T-helper 2 cell treated with Interferon-gamma antibody and Interleukin-4, amounts not matched to agents 5 μg/mL and 100 μg/mL, for 36 hours (primary cell): ENCODE measurements at places on chromosomes 1 and 21.

DNA sequence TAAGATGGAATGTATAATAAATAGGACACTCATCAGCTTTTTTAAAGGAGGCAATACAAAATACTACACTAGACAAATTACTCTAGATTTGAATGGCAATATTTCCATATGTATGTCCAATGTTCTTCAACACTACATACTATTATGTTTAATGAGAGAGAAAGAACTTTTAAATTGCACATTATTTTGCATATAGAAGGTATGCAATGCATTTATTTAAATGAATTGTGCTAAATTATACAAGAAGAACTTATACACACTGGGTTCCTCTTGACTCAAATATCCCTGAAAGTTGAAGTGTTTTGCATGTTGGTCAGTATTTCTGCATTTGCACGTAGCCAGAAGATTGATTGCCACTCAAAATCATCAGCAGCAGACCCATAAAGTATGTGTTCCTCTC, 839.6 kb downstream of the ADGRL2 start:
- DNase-seq: no peak

GRCh38 chr21:29172282-29172681, 41.8 kb downstream of the MAP3K7CL start:
- no peak for DNase-seq

- no peak for DNase-seq
Observed at GRCh38 chr1:108719656-108720435, 7.1 kb downstream of the FNDC7 start.

- no peak for DNase-seq
Observed at GRCh38 chr1:1374589-1374928, 448 bp downstream of the AURKAIP1 start.

DNA sequence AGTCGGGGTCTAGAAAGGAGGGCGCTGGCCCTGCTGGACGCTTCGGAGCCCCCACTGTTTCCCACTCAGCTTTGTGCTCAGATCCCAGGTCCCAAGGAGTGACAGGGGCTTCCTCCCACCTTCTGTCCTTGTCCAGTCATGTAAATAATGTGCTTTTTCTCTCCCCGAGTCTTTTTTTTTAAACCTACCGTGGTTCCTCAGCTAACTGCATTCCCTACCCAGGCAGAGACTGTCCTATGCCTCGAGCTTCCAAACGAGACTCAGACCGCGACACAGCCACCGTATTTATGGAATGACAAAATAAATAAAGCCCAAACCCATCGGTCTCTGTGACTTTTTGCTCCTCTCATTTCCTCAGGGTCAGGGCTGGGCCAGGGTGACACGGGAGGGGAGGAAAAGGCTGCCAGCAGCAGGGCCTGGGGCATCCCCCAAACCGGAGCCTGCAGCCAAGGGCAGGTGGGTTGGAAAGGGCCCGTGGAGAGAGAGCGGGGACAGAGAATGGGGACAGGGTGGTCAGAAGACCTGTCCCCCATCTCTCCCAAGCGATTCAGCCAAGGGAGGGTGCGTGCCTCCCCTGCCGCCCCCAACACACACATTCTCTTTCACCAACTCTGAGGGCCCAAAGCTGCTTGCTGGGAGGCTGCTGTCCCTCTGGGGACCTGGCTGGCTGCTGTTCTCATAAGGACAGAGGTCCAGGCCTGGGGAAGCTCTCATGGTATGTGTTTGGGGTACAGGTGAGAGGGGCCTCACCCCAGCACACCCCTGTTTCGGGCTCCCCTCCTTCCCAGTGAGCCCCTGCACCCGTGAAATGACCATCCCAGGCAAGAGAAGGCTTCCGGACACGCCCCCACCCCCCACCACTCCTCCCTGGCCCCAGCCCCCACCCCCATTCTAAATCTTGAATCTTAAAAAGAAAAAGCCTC, 55.4 kb downstream of the KCNAB2 start:
- DNase-seq: no peak

DNA sequence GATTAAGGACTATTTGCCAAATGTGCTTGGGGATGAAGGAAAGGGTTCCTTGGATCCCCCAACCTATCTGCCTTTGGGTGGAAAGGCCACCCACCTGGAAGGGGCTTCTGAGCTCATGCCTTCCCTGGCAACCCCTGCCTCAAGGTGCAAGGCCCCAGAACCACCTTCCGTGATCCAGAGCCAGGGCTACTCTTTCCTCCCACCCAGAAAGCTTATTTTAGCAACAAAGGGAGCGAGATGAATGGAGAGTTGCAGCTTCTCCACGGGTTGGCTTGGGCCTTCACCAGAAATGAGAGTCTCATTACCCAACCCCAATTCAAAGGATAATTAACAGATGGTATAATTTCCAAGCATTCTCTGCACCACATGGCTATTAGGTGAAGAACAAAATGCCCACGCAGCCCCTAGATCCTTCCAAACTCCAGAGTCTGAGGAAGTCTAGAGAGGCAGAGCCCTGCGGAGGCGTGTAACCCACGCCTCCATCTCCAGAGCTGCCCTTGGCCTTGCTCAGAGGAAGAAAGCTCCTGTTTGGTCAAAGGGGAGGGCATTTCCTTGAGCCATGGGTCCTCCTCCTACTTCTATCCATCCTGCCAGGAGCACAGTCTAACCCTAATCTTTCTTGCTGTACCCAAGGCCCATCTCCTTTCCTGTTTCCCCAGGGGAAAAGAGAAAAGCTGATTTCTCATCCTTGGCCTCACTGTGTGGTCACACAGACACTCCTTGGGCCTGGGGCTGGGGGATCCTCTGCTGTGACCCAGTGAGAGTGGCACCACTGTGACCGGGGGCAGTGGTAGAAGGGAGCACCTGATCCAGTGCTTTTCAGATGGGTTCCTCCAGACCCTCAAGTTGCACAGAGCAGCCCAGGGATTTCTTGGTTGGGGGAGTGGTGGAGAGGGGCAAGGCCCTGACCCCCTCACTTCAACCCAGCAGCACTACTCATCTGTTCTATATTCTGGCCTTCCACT, 1.7 kb upstream of the CELSR2 start:
- DNase-seq: no peak

GRCh38 chr1:217004776-217005436, 281.7 kb upstream of the ESRRG start:
- no peak for DNase-seq

DNA sequence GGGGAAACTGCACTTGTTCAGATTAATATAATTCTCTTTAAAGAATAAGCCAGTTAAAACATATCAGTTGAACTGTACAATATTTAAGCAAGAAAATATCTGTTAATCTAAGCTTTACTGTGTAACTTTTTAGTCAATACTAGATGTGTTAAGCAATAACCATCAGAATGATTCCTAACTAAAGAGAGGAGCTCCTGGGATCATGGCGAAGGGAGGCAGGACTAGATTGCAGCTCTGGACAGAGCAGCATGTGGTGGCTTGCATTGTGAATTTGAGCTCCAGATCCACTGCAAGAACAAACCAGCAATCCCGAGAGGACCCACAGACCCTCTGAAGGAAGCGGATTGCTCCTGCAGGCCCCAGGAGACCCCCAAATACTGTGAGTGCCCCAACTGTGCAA, 21.9 kb downstream of the LYST start:
- no peak for DNase-seq

DNA sequence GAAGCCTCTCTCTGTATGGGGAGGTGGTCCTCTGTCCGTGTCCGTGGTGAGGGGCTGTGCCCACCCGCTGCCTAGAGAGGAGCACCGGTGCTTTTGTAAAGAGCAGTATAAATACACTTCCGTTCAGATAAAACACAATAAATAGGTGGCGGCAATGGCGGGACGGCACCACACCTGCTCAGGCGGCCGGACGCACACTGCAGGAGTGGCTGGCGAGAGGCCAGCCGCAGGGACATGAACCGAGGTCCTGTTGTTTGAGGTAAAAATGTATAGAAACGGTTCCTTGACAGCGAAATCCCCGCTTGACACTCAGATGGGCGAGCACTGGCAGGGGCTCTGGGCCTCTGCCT, 40.8 kb downstream of the KRTAP10-1 start:
- no peak for DNase-seq

- no peak for DNase-seq
Observed at GRCh38 chr1:5297180-5297885, 642.9 kb downstream of the AJAP1 start.

- DNase-seq: no peak
Observed at GRCh38 chr1:238252033-238252802, 361.5 kb upstream of the ZP4 start.

DNA sequence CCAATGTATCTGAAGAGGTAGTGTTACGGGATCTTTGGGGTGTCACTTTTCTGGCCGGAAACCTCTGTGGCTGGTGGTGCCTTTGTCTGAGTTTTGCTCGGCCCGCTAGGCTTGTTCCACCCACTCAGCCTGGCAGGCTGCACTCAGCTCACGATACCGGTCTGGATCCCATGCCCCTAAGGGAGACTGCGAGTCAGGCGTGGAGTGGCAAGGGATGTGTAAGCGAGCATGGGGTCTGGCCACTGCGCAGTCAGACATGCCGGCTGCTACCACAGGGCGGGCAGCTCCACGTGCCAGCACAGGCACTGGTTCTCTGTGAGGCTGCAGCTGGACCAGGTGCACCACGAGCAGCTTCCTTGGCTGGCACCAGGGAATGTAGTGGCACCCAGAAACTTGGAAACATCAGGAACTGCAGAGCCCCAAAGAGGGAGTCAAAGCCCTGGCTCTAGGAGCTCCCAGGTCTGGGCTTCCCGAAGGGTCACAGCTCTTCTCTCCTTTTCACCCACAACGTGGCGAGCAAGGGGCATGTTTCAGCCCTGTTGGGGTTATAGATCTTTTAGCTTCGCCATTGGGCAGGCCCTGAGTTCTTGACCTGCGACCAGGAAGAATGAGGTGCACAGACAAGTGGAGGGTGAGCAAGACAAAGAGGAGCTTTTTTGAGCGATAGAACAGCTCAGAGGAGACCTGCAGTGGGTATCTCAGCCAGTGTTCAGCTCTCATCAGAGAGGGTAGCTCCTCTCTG, 23.8 kb upstream of the LRRC8C start:
- DNase-seq: peak; percentile 73

GRCh38 chr1:205914155-205914507, 29.1 kb downstream of the SLC26A9 start:
- DNase-seq: no peak

DNA sequence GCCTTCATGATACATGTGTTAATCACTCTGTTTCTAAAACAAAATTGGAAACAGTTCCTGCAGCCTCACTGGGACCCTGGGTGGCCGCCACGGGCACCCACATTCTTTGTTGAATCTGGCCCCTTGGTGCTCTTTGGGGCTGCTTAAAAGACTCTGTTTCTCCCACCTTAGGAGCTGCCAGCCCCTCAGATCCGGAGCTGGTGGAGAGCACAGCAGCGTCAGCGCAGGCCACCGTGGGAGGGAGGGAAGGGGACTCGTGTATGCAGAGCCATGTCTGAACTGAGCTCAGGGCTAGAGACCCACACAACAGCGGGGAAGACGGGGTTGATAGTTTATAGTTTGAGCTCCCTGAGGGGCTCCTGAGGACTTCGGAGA, 121.2 kb downstream of the CNIH3 start:
- no peak for DNase-seq

GRCh38 chr1:165215676-165216075, 140.8 kb downstream of the LMX1A start:
- no peak for DNase-seq

DNA sequence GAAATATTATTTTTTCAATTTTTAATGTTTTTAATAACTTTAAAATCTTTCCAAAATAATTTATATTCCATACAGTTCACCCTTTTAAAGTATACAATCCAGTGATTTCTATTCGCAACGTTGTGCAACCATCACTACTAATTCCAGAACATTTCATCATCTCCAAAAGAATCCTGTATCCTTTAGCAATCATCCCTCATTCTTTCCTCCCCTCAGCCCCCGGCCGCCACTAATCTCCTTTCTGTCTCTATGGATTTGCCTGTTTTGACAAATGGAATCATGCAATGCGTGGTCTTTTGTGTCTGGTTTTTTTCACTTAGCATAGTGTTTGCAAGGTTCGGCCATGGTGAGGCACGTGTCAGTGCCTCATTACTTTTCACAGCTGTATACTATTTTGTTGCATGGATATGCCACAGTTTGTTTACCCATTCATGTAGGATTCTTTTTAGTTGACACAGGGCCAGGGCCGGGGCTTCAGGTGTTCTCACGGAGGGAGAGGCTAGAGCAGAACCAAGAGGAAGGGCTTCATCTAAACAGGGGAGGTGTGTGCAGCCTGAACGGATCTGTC, 40.6 kb upstream of the ZBTB40 start:
- DNase-seq: no peak

DNA sequence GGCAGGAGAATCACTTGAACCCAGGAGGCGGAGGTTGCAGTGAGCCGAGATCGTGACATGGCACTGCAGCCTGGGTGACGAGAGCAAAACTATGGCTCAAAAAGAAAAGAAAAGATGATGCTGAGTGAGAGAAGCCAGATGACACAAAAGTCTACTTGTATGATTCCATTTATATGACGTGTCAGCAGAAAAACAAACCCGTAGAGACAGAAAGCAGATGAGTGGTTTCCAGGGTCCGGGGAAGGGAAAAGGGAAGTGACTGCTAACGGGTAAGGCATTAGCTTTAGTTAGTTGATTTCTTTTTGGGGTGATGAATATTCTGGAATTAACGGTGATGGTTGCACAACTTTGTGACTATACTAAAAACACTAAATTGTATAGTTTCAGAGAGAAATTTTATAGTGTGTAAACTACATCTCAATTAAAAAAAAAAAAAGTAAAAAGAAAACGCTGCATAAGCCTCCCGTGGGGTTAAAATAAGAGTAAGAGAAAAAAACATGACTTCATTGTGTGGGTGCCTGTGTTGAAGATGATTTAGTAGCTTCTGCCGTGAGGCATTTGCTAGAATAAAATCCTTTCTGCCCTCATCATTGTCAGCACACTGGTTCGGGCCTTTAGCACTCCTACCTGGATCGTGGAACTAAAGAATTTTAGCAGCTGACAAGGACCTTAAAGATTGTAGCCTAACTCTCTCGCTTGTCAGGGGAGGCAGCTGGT, 24.7 kb upstream of the ATP5PO start:
- no peak for DNase-seq

DNA sequence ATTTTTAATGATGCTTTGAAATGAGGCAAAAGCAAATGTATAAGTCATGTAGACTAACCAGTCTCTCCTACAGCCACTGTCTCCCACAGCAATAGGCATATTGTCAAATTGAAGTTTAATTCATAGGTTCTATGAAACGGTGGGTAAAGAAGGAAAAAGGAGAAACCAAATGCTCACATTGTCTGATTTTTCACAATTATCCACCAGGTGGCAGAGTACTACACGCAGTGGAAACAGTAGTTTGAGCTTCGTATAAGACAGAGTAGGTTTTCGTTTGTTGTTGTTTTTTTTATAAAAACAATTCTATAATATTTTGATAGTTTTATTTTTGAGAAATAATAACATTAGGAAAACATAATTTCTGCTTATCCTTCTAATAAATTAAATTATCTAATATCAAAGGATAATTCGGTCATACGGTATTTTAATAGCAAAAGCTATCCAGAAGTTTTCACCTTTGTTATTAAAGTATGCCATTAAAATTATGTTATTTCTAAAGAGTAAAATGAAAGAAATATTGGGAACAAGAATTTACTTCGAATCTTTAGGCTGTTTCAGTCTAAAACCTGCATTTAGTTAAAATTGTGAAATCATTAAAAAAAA, 39.1 kb downstream of the TYW3 start:
- DNase-seq: no peak

DNA sequence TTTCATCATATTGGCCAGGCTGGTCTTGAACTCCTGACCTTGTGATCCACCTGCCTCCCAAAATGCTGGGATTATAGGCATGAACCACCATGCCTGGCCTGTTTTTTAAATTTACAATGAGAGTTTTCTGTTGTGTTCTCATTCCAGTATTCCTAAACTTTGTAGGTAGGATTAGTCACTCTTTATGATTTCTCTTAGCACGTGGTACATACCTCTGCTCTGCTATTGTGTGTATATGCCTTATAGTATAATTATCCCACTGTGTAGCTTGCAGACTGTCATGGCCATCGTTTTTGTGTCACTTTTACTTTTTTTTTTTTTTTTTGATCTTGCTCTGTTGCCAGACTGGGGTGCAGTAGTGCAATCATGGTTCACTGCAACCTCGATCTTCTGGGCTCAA, 14.5 kb downstream of the PATJ start:
- no peak for DNase-seq
